ENCODE measurements at places on chromosomes 3 and 15.
A peak's percentile ranks its signal among the peaks of the same experiment; 100 is the strongest.

GRCh38 chr3:31399271-31399670 is 133.5 kb upstream of the STT3B start:
- no peak for DNase-seq

GRCh38 chr3:50340448-50341329 is at the start of gene RASSF1:
Gene RASSF1 (minus strand): TSS chr3:50340836. CDS start chr3:50340805, 31 bp downstream.
- peak; percentile 47 for DNase-seq

GRCh38 chr15:22895465-22896190 is 57.2 kb downstream of the NIPA2 start:
- no peak for DNase-seq

DNA sequence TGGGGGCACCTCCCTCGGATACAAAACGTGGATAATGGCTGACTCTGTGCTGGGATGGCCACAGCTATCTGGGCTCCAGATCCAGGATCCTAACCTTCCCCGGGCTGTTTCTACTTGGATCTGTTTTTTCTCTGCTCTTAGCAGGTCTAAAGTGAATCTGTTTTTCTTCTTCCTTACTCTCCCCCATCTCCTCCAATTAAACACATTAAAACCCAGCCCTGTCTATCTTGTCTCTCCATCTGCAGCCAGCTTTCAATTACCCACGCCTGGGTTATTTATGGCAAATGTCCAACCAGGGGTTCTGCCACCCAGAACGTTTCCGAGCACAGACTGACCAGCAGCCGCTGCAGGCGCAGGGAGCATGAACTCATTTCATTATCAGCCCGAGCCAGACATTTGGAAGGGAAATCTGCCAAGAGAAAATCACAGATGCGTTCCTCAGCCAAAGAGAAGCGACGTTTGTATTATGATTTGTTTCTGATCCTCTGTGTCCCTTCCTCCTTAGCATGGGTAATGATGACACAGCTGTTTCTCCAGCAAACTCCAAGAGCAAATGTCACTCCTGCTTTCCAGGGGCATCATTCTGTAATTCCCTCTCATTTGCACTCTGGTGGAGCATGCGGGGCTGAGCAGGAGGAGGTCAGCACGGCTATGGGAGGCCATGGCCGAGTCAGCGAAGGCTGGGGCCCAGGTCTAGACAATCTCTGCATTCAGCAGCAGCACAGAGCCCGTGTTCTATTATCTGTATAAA is 42.0 kb downstream of the UMPS start:
- DNase-seq = no peak

DNA sequence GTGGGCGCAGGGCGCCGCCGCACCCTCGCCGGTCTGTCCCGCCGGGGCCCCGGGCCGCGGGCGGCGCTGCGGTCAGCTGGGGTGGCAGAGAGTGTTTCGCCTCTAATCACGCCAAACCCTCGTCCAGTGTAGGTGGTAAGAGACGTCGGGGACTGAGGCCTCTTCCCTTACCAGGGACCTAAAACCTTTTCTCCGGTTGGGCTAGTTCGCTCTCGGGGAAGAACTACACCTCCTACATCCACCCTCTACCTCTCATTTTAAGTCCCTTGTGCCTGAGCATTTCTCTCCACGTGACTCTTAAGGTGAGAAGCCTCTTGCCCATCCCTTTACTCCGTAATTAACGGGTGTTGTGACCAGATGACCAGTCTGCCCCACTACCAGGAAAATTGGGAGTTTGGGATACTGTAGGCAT is 520 bp downstream of the TMEM42 start:
- peak; percentile 14 for DNase-seq

GRCh38 chr3:135539351-135539750 is 426.2 kb upstream of the PPP2R3A start:
- no peak for DNase-seq

DNA sequence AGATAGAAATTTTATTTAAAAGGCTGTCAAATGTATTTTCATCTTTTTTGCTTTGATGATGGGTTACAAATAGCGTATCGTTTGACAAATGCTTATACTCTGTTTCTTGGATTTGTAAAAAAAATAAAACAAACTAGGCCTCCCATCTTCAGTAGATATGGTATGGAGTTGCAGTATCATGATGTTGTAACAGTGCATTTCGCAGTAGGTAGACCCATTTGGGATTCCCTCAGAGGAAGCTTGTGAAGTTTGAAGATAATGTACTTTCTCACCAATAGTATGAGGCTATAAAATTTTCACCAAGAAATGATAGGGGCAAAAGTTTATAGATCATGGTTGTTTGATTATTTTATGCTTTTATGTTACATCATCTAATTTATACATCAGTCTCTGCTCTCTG is 10.8 kb downstream of the MBNL1 start:
- no peak for DNase-seq

DNA sequence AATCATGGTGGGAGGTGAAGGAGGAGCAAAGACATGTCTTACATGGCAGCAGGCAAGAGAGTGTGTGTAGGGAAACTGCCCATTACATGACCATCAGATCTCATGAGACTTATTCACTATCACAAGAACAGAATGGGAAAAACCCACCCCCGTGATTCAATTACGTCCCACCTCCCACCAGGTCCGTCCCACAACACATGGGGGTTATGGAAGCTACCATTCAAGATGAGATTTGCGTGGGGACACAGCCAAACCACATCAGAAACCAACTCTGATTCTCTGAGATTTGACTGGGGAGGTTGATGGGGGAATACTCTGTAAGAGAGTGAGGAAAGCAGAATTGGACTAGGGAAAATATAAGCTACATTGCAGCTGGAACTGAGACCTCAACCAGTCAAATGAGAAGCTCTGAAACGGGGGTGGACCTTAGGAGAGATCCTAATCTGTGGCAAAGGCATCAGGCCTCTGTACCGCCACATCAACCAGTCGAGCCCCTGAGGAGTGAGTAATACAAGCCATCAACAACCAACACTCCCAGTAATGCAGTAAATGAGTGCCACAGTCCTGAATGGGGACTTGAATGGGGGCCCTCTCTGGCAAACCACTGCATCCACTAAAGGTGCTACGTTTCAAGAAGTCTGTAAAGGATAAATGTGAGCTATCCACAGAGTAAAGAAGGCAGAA is 207.9 kb upstream of the GADL1 start:
- DNase-seq = no peak
